ENCODE measurements at places on chromosomes 1 and 21.

- no peak for DNase-seq
Measured at GRCh38 chr1:98323388-98323787, 338.1 kb upstream of the SNX7 start.

DNA sequence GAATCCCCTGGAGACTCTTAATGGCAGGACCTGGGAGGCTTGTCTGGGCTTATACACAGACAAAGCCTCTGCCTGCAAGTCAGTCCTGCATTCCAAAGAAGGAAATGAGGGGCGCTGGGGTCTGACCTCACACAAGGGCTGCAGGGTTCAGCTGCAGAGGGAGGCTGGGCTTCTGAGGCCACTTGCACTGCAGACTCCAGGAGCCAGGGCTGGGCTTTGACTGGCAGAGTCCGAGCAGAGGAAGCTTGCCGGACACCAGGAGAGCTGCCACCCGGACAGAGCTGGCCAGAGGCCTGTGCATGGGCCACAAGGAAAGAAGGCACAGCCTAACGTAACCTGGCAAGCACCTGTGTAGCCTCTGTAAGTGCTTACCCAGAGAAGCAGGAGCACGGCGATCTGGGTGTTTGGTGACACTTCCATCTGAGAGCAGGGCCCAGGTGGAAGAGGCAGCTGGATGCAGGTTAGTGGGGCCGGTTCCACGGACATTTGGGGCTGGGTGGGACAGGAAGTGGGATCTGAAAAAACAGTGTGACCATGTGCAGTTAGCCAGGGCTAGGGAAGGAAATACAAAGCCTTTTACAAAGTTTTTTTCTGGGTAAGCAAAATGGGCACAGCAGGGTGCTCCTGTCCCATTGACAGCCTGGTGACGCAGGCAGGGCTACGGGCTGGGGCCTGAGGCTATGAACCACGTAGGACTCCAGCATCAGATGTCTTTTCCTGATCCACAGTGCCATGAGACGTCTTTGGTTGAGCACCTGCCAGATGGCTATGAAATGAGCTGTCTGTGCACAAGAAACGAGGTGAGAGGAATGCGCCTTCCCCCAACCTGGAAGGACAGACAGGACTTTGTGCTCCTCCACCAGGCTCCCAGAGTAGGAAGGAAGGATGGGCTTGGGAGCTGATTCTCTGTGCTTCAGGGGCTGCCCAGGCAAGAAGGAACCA is 37.3 kb upstream of the LBR start:
- no peak for DNase-seq

DNA sequence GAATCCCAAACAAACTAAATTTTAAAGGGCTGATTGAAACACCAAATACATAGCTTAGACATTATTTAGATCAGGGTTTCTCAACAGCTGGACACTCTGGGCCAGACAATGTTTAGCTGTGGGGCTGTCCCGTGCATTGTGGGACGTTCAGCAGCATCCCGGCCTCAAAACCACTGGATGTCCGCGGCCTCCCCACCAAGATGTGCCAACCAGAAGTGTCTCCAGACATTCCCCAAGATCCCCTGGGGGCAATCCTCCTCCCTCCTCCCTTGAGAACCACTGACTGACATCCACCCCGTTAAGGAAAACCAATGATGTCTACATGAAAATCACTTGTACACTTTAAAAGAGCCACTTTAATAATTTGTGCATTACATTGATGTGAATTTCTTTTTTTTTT is 38.4 kb downstream of the CLSTN1 start:
- DNase-seq, result no peak

DNA sequence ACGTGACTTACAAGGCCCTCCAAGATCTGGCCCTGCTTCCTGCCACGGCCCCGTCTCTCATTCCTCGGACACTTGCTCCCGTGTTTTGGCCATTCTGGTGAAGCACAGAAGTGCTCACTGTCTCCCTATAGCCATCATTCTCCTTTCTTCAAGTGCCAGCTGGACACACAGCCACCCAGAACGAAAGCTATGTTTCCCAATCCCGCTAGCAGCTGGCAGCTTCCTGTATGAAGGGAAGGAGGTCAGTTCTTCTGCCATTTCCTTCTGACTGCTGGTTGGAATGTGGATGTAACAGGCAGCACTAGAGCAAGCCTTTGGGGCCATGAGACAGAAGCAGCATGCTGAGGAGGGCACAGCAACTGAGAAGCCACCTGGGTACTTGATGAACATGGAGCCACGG is 82.8 kb downstream of the TGFBR3 start:
- no peak for DNase-seq

- DNase-seq, result no peak
Measured at GRCh38 chr21:46144464-46145070, 10.8 kb downstream of the FTCD start.

DNA sequence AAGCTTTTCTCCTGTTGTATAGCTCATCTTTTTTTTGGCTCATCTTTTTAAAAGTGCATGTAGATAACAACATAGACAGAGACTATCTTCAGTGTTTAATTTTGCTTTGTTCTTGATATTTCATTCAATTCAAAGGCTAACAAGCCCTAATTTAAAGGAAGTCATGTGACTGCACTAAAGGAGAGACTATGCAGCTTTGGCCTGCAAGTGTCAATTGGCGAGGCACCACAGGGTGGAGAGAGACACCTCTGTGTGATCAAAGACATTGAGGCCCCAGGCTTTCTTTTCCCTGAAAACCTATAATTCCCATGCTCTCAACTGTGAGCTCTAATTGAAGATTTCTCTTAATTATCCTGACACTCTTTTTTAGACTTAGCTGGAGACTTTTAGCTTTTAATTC is 53.6 kb downstream of the CHODL start:
- no peak for DNase-seq

GRCh38 chr1:228280961-228281591 is 73.2 kb downstream of the OBSCN start:
- no peak for DNase-seq

DNA sequence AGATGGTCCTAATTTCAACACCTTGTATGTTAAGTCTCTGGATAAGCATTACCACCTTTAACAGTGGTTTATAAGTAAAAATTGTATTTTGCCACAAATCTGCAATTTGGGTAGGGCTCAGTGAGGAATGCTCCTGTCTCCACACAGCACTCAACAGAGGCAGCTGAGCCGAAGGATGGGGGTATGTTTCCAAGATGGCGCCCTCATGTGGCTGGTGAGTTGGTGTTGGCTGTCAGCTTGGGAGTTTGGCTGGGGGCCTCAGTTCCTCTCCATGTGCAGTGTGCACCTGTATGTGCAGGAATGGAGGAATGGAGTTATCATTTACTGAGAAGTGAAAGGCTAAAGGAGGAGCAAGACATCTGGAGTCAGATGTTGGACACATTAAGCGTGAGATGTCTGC is 136.8 kb downstream of the GABPA start:
- no peak for DNase-seq

DNA sequence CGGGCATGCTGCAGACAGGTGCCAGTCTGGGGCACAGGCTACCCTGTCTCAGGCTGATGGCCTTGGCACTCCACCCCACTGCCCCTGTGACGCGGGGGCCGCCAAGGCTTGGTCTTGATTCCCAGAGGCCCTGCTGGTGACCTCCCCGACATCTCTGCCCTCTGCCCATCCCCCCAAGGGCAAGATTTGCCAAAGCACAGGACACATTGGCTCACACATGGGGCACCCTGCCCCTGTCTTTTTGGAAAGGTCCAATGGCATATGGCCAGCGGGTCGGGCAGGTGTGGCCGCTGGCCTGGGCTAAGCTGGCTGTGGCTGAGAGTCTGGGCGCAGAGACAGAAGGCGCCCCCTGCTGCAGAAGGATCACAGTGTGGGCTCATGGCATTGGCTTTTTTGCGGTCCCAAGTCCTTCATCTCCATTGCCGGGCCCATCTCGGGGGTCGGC is 4.6 kb downstream of the MIB2 start:
- no peak for DNase-seq

DNA sequence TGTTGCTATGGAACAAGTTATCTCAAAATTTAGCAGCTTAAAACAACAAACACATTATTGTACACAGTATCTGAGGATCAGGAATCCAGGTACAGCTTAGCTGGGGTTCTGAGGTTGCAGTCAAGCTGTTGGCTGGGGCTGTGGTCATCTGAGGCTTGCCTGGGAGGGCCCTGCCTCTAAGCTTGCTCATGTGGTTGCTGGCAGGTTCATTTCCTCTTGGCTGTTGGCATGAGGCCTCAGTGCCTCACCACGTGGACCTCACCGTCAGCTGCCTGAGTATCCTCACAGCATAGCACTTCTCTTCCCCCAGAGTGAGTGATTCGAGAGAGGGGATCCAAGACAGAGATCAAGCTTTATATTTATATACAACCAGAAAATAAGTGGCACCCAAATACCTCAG is 18.6 kb downstream of the NTPCR start:
- DNase-seq, result no peak

DNA sequence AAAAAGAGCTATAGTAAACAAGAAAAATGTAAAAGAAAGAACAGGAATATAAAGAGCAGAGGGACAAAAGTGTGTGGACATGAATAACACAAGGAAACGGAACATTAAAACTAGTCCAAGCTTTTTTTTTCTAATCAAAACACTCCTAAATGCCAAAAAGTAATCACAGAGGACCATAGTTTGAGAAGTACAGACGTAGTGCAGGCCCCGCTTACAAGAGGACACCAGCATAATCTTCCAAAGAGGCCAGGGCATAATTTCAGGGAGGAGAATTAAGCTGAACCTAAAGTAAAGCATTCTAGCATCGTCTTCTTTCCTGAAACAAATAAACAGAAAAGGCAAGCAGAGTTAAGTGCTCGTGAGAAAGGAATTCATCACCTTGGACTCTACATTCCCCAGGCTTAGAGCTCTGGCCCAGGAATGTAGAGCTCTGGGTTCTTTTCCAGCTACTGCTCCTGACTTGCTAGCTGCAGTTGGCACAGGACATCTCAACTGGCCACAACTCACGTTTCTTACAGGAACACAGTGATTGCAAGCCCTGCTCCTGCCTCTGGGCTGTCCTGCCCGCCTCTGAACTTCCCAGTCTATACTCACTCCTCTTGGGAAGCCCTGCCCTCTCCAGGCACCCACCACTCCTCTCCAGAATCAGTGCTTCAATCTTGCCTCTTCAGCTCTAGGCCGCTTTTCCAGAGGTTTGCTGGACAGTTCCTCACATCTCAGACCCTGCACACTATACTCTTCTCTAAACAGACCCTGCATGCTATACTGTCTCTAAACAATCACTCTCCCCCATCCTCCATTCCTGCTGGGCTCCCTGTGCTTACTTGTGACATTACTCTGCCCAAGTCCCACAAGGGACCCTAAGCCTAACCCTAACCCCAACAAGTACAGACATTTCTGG is 9.8 kb downstream of the RGS8 start:
- no peak for DNase-seq

- DNase-seq, result no peak
Measured at GRCh38 chr1:6582370-6582769, 2.6 kb downstream of the ZBTB48 start.

DNA sequence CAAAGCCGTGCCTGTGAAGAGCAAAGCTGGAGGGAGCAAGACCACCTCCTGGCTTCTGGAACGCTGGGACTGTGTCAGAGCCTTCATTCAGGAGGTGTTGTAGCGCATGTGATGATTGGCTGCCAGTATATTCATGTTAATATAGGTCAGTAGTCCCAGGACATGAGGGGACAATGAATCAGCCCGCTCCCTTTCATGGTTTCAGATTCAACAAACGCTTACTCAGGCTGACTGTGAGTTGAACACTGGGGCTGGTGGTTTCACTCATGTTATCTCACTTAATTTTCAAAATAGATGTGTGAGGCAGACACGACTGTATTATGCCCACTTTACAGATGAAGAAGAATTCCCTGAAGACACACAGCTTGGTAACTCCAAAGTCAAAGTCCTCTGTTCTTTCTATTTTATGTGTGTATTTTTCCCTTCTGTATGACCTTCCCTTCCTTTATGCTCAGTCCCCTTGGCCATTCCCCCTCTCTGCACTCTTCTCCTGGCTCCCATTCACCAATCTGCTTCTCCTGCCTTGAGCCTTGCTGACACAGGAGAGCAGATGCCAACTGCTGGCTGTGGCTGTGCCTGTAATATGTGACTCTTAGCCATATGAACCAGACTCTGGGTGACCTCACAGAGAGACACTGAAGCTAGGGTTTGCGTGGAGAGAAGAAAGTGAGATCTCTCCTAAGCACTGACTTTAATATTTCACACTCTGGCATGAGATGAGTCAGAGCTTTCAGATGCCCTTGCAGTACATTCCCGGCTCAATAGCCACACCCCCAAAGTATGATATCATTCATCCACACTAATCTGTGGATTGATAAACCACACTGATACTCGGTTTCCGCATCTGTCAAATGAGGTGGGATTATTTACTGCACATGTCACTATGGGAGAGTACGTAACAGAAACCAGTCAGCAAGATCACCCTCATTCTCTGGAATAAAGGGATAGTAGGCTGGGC is 31.4 kb upstream of the KIRREL1 start:
- DNase-seq, result no peak

GRCh38 chr21:25700741-25701140 is 34.0 kb downstream of the ATP5PF start:
- DNase-seq, result no peak

GRCh38 chr1:9726406-9726805 is 74.9 kb downstream of the PIK3CD start:
- DNase-seq, result no peak

DNA sequence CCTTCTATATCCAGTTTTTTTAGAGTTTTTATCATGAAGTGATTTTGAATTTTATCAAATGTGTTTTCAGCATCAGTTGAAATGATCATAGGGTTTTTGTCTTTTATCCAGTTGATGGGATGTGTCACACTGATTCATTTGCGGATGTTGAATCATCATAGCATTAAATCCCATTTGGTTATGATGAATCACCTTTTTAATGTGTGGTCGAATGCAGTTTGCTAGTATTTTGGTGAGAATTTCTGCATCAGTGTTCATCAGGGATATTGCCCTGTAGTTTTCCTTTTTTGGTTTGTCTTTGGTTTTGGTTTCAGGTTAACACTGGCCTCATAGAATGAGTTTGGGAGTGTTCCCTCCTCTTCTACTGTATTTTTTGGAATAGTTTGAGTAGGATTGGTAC is 80.3 kb downstream of the DIRAS3 start:
- DNase-seq, result no peak

GRCh38 chr1:226549937-226550671 is 1.5 kb downstream of the STUM start:
- no peak for DNase-seq

DNA sequence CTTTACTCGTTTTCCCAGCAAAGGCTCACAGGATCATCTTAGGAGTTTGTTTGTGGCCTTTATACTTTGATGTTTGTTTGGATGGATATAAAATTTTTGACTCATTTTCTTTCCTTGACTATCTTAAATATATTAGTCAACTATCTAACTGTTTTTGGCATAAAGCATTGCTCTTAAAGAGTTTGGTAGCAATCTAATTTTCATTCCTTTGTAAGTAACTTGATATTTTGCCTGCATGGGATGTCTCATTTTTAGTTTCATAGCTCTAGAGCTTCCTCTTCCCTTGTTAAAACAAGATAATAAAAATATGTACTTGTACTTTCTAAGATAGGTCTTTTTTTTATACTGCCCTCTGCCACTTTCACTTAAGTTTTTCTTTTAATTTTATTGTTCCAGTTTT is 161.9 kb downstream of the MAGI3 start:
- DNase-seq, result no peak

Data from stimulated activated CD8-positive, alpha-beta memory T cell treated with anti-CD3 and anti-CD28 coated beads, Interleukin-4, amount 100 ng/mL, for 24 hours (primary cell).